Thoracic aorta endothelial cell (primary cell): ENCODE measurements at places on chromosomes 1 and 21. TPM values are rescaled to one million over a fixed set of nuclear protein-coding genes. Genes with fewer than 3 reads are reported as not detected.

Gene GCSAML
- total RNA-seq = not detected in 2 replicates

Gene ANGPTL3
- 0.07 TPM in 1 of 2 replicates, not detected in the other for total RNA-seq

Gene RNU1-1
- under 0.01 TPM in 2 replicates for total RNA-seq

Gene ZNF695
- 3.2 and 4.5 TPM in 2 replicates for total RNA-seq

Gene HAO2
- total RNA-seq = not detected in 2 replicates

Gene SOAT1
- total RNA-seq = 28.1 and 44.8 TPM in 2 replicates

Gene GPA33
- total RNA-seq = not detected in 2 replicates
